A549 (cell line): ENCODE measurements at places on chromosomes 7 and 10.

DNA sequence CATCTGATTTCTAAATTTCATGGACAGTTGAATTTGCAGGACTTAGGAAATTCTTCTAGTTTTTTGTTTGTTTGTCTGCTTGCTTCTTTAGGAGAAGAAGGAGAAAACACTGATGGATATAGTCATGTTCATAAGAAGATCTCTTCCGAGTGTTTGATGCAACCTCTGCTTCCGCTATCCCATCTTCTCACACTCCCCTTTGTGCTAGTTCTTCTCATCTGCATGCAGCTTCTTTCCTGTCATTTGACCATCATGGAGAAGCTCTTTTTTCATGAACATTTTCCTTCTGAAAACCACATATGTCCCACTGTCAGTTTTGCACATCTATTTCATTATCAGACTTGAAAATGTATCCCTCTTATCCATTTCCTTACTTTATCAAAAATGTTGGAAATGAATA, 346.9 kb upstream of the PRKCQ start:
- DNase-seq: no peak

DNA sequence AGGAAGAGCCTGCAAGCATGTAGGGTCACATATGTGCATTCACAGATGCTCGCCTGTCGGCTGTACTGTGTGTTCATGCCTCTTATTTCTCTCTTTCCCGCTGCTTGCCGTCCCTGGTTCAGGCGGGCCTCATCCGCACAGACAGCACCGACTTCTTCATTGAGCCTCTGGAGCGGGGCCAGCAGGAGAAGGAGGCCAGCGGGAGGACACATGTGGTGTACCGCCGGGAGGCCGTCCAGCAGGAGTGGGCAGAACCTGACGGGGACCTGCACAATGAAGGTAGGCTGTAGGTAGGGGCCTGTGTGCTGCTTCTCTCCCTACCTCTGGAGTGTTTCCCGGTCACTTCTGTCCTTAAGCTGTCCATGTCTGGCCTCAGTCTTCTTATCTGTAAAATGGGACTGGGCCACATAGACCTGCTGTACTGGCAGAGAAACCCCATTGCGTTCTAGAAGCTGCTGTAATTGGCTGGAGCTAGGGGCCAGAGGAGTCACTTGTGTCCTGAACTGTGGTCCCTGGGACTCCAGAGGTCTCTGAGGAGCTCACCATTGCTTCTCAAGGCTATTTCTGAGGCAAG, 30.0 kb downstream of the ADAMTS14 start:
- no peak for DNase-seq

DNA sequence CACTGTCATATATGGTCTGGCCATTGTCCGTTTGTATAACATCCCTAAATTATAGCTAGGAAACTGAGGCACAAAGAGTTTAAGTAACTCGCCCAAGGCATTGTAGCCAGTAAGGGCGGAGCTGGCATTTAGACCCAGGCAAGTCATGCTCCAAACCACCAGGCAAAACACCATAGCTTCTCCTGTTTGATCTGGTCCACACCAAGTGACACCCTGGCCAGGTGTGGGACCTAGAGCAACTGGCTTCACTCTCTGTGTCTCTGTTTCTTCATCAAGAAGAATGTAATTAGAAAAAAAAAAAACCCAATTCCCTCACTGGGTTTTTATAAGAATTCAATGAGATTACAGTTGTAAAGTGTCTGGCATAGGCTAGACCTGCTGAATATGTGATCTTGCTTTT, 85.2 kb upstream of the AOAH start:
- no peak for DNase-seq

DNA sequence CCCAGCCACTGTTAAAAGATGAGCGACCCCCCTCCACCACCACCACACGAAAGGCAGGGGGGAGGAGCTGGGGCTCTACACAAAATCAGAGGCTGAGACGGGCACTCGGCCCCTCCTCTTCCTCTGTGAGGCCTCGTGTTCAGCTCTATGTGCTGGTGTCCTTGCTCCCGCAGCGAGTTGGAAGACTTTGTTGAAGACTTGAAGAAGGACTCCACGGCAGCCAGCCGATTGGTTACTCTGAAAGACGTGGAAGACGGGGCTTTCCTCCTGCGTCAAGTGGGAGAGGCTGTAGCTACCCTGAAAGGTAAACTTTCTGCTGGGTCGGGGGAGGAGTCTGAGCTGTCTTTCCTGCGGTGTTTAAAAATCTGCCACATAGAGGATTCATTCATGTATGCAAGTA, 203.7 kb downstream of the ARHGAP21 start:
- no peak for DNase-seq

GRCh38 chr7:155311826-155312537, 14.3 kb downstream of the INSIG1 start:
- DNase-seq: no peak

DNA sequence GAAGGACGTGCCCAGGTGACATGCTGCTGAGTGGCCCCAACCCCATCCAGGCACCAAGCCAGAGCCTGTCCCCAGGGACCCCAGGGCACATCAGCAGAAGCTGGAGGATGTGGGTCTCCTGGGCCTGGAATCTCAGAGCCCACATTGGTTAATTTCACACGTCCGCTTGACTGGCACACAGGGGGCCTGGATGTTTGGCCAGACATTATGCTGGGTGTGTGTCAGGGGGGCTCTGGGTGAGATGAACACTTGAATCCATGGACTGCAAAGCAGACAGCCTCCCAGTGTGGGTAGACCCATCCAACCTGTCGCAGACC, 79.1 kb upstream of the RET start:
- DNase-seq: no peak

DNA sequence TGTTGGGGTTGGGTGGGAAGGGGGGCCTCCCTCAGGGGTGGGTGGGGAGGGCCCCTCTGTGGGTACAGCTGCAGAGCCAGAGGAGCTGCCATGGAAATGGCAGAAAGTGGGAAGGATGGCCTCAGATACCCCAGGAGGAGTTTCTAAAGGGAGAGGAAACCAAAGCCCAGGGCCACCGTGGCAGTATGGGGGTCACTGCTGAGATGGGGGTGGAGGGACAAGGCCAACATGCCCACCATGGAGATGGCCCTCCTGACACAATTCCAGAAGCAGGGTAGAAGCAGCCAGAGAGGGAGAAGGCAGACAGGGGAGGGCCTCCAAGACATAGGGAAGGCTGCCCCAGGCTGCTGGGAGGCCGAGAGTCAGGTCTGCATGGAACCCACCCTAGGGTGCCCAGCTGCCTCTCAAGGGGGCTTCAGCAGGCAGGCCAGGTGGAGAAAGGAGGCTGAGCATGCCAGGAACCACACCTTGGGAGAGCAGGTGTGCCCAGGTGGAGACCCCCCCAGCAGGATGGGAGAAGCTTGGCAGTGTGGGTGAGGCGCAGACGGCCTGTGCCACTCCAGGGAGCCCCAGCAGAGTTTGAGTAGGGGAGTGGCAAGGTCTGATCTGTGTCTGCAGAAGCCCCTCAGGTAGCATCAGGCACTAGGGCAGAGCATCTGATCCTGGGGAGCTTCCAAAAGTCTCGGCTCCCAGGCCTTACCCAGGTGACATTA, 146.8 kb downstream of the ARHGAP22 start:
- DNase-seq: no peak

GRCh38 chr7:77475181-77475580, 59.0 kb upstream of the GSAP start:
- DNase-seq: no peak

DNA sequence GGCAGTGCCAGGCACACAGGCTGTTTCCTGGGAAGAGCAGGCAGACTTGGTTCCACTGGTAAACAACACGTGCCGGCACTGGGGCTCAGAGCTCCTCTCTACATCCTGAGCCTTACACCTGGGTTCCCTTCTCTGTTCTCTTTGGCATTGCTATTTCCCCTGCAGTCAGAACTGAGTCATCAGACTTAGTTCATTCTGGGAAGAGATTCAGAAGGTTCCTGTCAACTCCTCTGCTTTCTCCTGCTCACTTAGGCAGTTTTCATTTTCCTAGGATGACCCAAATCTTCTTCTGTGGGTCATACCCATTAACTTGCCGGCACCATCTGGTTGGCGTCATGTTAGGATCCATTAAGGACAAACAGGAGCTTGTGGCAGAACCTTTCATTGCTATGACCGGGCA, 33.4 kb upstream of the LRRC18 start:
- no peak for DNase-seq

GRCh38 chr7:41047211-41047610, 655.7 kb downstream of the INHBA start:
- no peak for DNase-seq

GRCh38 chr7:39430441-39430840, 135.8 kb upstream of the YAE1 start:
- DNase-seq: no peak

DNA sequence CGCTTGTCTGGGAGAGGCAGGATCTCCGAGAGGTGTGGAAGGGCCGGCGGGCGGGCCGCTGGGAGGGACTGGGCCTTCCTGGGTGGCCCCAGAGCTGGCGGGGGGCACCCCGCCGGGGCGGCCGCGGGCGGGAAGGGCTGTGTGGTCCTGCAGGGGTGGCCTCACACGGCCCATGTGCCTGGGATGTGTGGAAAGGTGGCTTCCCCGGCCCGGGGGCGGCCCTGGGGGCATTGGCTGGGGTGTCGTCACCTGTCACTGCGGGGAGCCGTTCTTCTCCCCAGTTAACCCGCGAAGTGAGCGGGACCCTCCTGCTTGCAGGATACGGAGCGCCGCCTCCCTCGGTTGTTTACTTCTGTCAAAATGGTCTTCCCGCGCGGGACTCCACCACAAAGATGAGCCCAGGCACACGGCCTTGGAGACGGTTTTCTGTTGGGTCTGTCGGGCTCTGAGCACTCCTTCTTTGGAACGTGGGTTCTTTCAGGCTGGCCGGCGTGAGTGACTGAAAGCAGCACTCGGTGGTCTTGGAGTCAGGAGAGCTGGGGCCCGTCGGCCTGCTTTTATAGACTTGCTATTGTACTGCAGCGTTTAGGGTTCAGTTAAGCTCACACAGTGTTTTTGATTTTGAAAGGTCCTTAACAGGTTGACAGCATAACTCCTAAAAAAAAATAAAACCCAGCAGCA, 700 bp downstream of the SMC3 start:
- DNase-seq: no peak

DNA sequence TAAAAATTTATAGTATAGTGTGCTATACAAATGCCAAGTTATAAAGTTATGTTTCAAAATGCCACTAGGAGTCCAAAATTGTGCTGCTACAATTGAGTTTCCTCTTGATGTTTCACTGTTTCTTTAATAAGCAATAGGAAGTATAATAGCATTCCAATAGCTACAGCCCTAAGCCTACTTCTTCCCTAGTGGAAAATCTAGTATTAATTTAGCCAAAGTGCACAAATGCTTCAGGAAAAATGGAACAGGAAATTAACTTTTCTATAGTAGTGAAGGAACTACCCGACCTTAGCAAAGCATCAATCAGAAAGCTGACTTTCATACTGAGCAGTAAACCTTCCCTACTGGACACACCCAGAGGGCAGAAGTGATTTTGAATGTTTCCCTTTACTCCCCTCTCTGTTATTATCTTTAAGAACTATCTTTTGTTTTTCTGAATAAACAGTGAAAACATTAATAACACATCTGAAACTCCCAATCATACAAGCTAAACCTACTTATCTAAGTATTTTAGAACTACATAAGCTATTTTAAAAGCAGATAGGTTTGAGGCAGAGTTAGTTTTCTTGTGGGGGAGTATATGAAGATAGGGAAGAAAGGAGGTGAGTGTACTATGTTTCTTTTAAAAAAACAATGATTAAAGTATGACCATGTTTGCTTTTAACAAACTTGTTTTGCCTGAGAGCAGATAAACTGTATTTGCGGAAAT, 13.7 kb downstream of the CPED1 start:
- DNase-seq: no peak

DNA sequence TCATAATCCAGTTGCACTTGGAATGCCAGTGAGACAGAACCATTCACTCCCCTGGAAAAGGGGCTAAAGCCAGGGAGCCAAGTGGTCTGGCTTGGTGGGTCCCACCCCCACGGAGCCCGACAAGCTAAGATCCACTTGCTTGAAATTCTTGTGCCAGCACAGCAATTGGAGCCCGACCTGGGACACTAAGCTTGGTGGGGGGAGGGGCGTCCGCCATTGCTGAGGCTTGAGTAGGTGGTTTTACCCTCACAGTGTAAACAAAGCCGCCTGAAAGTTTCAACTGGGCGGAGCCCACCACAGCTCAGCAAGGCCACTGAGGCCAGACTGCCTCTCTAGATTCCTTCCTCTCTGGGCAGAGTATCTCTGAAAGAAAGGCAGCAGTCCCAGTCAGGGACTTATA, 200.7 kb upstream of the NPSR1 start:
- DNase-seq: no peak

GRCh38 chr10:3323865-3324498, 151.4 kb upstream of the PITRM1 start:
- no peak for DNase-seq

DNA sequence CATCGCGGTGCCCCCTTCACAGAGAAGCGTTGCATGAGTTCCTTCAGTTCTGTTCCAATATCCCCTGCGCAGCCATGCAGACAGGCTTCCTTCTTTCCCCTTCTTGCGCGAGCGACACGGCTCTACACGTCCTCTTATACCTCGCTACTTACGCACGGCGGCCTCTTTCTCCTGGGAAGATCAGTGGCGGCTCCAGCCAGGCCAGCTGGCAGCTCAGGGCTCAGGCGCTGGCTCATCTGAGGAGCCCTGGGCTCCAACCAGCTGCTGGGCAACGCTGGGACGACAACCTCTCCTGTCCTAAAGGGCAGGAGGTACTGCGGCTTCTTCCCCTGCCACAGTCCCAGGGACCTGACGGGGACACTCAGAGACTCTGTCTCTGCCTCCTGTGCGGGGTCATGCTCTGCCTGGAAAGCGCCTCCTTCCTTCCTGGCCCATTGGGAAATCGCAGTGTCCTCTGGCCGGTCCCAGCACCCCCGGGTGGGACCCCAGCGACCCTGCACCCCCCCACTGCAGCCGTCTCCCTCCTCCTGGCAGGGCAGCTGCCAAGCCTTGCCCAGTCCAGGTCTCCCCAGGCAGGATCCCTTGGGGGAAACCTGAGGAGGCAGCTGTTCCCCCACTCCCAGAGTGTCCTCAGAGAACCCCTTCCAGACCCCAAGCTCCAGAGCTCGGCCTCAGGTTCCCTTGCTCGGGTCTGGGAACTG, 5.0 kb upstream of the FAM20C start:
- DNase-seq: no peak

- no peak for DNase-seq
Observed at GRCh38 chr10:27490807-27491206, 13.3 kb upstream of the RAB18 start.

DNA sequence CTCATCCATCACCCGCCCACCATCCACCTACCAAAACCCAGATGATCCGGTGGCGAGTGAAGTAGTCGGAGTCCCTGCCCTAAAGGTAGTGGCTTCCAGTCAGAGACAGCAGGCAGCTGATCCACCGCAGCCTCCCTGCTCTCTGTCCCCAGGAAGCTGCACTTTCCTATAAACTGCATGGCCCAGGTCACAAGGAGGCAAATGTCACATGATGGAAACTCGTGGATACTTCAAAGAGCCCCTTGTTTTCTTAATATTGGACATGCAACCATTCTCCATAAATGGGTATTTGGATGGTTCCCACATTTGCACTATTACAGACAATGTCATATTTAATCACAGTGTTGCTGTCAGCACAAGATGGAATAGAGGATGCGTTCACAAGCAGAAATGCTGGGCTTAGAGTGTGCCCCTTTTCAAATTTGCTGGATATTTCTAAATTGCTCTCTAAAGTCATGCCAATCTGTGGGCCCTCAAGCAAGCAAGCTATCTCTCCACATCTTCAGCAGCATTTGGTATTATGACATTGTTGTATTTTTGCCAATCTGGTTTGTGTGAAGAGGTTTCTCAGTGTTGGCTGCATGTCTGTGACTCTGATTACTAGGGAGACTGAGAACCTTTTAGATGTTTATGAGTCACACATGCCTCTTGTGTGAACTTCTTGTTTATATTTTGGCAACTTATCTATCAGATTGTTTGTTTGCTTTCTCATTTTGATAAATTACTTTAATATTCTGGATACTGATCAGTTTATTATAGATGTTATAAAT, 822.0 kb downstream of the TNS3 start:
- no peak for DNase-seq
